ENCODE measurements at places on chromosomes 7 and 10. TPM values are rescaled to one million over a fixed set of nuclear protein-coding genes. Genes with fewer than 3 reads are reported as not detected.

Gene SNCG
- not detected for total RNA-seq

Gene NXPH1
- total RNA-seq, result not detected

Gene METTL27
- 2.3 TPM for total RNA-seq

Gene FOXP2
- 1.7 TPM for total RNA-seq

Gene NEUROD6
- total RNA-seq, result not detected

Gene OR9A2
- total RNA-seq, result not detected

Data from Daoy (cell line).